ENCODE measurements at places on chromosomes 7 and 10.

- no peak for DNase-seq
These were observed 18.2 kb downstream of the GPR146 start for GRCh38 chr7:1062296-1063294.

DNA sequence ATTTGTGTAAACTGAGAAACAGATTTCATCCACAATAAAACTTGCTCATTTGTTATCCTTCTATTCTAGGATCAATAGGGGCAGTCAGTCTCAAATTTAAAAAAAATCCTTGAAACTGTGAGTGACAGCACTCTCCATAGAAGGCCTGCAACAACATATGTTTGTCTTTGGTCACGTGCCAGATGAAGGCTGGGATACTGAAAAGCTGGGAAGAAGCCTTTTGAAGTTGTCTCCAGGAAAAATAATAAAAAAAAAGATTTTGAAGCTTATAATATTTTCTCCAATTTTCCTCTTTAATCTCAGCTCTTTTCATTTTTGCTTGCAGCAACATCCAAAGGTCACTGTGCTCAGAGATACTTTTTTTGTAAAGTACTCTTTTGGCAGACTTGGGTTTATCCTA lies 128.6 kb upstream of the SLC26A5 start:
- no peak for DNase-seq

DNA sequence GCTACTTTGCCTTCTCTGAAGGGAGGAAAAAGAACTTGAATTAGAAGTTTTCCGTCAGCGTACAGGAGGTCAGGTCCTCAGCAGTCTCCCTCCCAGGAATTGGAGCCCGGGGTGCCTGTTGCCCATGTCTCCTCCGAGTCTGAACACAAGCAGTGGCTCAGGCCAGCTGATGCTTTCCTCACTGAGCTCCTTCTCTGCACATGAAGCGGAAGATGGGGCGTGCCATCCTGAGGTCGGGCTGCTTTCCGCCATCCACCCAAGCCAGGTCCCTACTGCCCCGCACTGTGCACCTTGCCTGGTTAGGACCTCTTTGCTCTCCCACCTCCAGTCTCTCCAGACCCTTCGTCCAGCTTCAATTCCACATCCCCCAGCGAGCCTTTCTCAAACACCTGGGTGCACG lies 237.5 kb downstream of the CELF2 start:
- DNase-seq = no peak

DNA sequence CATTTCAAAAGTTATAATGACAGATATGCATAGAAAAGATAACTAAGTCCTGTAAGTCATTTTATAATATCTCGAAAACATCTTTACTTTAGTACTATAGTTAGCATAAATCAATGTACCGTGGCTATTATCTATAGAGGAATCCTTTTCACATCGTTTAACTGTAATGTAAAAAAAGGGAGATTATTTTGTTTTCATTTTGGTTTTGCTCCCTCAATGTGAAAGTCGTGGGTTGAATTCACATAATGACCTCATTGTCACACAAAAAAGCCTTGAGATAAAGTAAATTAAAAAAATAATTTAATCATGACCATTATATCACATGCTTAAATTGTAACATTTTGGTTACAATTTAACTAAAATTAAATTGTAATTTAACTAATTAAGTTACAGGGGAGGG lies 560.5 kb upstream of the POT1 start:
- DNase-seq = no peak

DNA sequence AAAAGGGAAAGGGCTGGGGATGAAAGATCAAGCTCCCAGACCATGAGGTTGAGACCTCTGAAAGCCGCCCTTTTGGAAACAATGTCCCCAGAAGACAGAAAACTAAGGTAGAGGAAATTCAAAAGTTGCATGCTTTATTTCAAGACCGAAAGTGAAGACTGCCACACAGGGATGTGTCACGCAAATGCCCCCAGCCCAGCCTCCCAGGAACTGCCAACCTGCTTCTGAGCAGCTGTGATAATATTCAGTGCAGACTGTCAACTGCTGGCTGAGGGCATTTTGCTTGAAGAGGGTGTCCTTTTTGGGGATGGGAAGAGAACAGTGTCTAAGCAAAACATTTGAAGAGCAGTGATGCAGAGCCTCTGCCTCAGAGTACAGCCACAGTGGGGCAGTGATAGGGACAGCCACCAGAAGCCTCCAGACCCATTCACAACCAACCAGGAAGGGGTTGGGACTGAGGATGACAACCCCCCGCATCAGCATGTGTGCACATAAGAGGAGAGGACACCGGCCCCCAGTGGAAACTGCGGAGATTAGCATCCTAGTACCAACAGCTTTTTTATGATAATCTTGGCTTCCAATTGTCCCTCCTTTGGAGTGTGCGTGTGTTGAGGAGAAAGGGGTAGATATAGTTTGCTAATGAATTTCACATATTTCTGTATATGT lies 34.7 kb upstream of the NFE2L3 start:
- DNase-seq = no peak

Data from right cardiac atrium (tissue), 5 donors.